ENCODE measurements at places on chromosomes 12 and 14.

GRCh38 chr12:49518914-49519573 lies 19.8 kb upstream of the KCNH3 start:
- no peak for DNase-seq

- DNase-seq, result no peak
Observed at GRCh38 chr14:91400696-91401095, 16.9 kb downstream of the CCDC88C start.

DNA sequence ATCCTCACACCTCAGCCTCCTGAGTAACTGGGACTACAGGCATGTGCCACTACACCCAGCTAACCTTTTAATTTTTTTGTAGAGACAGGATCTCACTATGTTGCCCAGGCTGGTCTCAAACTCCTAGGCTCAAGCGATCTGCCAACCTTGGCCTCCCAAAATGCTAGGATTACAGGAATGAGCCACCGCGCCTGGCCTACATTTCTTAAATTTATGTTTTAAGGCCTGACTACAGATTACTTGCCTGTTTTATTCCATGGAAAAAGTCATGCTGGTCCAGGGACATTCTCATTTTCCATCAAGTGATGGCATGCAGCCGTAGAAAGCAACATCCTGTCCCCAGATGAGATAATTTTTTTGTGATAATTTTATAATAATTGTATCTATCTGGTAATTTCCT lies 6.1 kb downstream of the CD9 start:
- DNase-seq, result no peak

DNA sequence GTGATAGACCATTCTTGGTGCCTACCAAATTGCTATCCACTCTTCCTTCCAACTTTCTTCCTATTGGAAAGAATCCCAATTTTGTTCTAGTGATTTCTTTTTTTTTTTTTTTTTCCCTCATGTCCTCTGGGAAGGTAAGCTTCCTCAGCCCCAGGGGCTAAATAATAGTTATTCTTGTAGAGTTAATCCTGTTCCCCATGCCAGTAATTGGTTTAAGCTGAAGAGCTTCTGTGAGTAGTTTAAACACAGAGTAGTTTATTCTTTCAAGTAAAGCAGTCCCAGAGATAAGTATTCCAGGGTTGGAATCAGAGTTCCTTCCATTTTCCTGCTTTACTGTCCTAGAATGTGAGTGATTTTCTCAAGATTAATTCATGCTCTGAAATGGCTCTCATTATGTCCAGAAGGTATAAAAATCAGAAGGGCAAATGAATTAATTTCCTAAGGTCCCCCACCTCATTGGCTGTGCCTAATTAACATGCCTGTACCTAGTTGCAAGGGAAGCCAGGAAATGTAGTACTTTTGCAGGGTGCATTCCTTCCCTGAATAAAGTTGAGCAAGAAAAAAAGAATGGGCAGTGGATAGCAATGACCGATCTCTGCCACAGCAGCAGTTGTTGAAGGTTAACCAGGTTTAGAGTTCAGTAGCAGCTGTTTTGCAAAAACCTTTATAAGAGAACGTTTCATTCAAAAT lies 97.8 kb downstream of the PLEKHA5 start:
- DNase-seq, result no peak

Measured in H9 (cell line).